ENCODE measurements at places on chromosomes 1 and 21.

DNA sequence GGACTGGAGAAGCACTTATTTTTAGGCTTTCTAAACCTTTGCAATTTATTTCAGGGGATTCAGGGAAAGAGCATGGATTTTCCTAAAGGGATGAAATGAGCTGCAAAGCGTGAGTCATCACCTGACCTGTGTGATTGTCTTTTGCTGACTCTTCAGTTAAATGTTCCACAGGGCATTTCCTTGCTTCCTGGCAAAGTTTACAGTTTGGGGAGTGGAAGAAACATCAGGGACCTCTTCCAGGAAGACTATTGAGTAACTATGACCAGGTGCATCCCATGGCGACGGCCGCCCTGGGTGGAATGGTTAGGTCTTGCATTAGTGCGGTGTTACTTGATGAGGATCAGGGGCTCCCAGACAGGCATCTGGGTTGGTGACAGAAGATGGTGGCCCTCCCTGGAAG is 79.5 kb upstream of the SIPA1L2 start:
- no peak for DNase-seq

- no peak for DNase-seq
These were observed 276.1 kb downstream of the RPS6KC1 start for GRCh38 chr1:213327017-213327667.

GRCh38 chr21:46193829-46194373 is 9.6 kb upstream of the SPATC1L start:
- peak; percentile 14 for DNase-seq

DNA sequence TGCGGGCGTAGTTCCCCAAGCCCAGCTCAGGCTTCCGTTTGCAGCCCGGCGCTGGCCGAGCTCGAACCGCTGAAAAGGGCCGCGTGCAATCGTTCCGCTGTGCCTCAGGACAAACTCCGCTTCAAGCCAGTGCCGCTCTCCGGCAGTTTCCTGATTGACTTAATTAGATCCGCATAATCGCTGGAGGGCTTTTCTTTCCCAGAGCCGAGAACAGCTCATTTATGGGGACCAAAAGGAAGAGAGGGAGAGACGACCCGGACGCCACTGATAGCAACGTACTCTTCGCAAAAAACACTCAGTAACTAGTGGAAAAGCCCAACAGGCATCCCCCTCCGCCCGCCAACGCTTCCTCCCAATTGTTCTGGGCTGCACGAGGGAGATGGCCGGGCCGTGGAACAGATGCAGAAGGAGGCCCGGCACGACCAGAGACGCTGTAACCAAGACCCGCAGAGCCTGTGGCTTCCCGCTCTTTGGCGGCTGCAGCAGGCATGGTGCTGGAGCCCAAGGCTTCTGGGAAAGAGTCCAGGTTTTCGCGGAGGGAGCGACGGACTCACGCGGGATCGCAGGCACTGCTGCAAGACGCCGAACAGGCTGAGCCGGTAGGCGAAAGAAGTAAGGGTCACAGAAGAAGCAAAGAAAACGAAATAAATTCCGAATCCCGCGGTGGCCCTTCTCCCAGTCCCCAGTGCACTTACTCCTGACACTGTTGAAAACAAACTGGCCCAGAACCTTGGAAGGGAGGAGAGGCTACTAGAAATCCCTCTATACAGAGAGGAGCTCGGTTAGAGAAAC is 3.6 kb upstream of the FOXD2 start:
- peak; percentile 86 for DNase-seq

DNA sequence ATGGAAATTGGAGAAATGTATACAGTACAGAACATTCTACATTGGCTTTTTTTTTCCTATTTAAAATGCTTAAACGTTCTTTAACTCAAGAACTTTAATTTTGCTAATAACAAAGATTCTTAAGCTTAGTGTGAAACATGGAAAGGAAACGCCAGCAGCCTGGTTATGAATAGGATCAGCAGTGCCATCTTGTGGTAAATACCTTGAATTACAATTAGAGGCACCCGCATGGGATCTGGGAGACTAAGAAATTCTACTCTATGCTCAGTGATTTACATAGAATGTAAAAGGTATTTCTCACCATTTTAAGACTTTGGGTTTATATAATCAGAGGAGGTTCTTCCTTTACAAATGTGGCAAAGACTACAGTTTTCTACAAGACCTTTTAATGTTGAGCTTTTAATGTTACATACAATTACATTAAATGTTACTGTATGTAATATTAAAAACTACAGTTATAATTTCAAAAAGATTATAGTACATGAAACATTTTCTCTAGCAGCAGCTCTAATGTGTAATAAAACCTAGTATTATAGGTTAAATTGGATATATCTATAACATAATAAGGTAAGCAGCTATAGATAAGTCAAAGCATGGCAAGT is 32.1 kb upstream of the APOBEC4 start:
- no peak for DNase-seq
